ENCODE measurements at places on chromosomes 6 and 20. TPM values are rescaled to one million over a fixed set of nuclear protein-coding genes. Genes with fewer than 3 reads are reported as not detected.

The LY6G6C gene
- 0.28 TPM for total RNA-seq

The TMEM74B gene
- total RNA-seq = 35.4 TPM

The MLN gene
- total RNA-seq = not detected

The KCNQ5 gene
- total RNA-seq = 0.08 TPM

GRCh38 chr6:53287336-53288225 lies 61.2 kb downstream of the ELOVL5 start:
- DNase-seq = no peak

GRCh38 chr6:117272891-117273290 lies 7.5 kb downstream of the VGLL2 start:
- no peak for DNase-seq

- no peak for DNase-seq
These were observed 79.7 kb upstream of the AFDN start for GRCh38 chr6:167746975-167747374.

DNA sequence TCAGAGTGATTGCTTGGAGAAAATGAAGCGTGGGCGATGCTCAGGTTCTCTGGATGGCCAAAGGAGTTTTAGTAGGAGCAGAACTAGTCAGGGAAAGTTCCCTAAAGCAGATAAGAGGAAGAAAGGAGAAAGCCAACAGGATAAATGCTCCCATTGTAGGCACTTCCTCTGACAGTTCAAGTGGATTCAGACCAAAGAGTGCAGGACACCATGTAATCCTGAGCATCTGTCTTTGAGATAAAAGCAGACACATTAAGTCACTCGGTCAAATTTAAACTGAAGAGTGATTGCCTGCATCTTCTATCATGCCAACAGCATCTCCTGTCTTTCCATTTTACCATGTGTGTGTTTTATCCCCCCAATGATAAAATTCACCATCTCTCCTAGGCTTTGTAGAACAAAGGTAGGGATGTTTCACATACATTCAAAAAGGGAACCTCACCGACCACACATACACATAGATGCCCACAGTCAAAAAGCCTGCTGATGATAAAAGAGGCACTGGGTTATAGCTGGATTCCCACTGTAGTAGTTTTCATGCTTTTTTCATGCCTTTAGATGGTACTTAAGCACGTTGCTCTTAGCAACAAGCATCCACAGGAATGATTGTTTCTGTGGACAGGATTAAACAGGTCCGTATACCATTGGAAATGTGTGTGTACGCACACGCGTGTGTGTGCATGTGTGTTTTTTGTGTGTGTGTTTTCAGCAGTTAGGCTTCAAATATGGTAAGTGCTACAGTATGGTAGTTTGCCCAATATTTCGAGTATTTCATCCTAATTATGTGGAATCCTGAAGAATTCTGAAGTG lies 7.0 kb downstream of the GRIK2 start:
- no peak for DNase-seq

DNA sequence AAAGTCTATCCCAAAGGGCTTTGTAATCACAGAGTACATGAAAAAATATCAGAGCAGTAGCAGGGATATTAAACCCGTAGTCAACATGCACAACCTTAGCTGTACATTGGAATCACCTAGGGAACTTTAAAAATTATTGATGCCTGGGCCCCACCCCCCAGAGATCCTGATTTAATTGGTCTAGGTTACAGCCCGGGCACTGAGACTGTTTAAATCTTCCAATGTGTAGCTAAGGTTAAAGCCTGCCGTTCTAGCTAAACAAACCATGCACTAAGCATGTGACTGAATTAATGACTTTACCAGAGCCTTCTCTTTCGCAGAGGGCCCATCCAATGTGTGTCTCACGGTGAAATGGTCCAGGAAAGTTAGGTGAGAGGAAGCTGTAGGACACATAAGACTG lies 14.1 kb upstream of the JAG1 start:
- no peak for DNase-seq

DNA sequence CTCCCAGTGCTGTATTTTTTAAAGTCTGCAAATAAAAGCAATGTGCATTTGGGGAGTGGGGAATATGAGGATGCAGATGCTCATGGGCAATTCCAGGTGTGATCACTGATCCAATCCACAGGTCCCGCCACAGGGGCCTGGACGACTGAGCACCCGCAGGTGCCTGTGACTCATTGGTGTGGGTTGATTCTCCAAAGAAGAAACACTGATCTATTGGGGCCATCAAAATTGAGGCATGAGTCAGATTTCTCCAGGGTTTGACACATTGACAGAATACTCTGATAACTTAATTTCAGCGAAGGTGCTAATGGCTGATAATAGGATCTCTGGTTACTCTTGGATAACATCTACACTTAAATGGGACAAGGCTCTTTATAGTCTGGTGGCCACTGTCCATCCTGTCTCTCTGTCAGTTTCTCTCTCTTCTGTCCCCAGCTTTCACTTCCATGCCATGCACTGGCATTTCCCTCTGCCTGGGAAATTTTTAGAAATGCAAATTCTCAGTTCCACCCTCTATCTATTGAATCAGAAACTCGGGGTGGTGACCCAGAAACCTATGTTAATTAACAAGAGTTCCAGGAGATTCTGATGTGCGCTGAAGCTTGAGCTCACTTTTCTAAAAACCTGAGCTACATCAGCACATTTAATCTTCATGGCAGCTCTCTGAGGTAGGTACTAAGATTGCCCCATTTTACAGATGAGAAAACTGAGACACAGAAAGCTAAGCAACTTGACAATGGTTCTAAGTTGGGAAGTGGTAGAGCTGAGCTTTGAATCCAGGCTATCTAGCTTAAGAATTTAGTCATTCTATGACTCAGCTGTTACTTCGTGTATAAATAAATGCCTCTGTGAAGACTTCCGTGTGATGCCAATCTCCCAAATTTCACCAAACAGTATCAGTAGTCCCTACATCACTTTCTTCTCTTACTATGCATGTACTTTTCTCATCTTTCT lies 10.2 kb upstream of the RCAN2 start:
- no peak for DNase-seq

DNA sequence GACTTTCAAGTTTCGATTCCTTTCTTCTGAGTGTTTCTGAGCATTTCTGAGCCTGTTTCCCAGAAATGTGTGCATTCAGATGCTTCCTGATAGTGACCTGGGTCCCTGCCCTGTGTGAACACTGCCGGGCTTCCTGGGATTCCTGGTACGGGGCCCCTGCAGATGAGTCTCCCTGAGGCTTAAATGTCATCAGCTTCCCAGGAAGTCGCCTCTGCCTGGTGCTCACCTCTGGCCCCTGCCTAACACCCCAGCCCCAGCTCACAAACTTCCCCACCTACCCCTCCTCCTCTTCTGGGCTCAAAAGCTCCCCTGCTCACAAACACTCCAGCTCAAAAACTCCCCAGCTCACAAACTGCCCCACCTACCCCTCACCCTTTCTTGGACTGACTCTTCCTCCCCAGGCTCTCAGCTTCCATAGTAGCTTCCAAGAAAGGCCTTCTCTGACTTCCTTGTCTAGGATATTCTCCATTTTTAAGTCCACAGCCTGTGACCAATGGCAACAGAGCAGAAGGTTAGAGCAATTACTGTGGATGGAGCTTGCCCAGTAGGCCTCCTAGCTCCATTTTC lies 42.0 kb downstream of the TGM2 start:
- DNase-seq = no peak

DNA sequence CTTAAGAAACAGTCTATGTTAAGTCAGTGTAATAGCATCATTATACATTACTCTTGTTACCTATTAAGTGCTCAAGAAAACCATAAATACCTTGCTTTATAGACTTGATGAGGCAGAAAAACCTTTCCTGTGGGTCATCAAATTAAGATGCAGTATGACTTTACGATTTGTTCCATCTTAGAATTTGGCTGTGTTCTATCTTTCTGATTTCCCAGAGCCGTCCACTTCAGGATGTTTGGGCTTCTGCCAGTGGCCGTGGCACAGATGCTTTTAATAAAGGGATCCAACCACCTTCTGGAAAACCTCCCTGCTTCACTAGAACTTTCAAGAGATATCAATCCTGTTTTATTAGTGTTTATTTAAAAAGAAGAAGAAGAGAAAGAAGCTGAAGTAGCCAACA lies 71.2 kb downstream of the PDE7B start:
- no peak for DNase-seq

GRCh38 chr6:154039231-154039842 lies at the start of gene OPRM1:
Gene OPRM1, plus strand, starts transcription at chr6:154039240. Its CDS starts 305 bp downstream, at chr6:154039545.
- DNase-seq = peak; percentile 89

DNA sequence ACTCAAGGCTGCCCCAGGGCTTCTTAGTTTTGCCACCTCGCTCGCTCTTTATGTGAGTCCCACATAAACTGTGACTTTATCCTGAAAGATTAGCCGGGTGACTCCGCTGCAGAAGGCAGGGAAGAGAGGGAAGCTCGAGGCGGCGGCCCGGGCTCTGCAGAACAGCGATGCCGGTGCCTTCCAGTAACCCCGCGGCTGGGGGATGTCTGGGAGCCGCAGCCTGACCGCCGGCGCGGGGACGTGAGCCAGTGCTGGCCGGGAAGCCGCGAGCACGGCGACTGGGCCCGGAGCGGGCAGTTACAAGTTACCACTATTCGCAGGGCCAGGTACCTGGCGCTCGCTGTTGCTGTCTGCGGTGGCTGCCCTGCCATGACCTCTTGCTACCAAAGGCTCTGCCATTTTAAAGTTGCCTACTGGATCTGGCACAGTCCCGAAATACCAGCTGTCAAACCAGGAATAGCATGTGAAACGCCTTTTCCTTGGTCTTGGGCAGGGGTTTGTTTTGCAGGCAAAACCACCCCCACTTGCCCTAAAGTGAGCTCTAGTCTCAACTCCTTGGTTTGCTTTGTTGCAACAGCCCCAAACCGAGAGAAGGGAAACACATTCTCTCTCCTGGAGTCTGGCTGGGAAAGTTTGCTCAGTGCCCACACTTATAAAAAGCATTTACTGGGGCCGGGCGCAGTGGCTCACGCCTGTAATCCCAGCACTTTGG lies 124.0 kb upstream of the SLC2A12 start:
- DNase-seq = peak; percentile 70

DNA sequence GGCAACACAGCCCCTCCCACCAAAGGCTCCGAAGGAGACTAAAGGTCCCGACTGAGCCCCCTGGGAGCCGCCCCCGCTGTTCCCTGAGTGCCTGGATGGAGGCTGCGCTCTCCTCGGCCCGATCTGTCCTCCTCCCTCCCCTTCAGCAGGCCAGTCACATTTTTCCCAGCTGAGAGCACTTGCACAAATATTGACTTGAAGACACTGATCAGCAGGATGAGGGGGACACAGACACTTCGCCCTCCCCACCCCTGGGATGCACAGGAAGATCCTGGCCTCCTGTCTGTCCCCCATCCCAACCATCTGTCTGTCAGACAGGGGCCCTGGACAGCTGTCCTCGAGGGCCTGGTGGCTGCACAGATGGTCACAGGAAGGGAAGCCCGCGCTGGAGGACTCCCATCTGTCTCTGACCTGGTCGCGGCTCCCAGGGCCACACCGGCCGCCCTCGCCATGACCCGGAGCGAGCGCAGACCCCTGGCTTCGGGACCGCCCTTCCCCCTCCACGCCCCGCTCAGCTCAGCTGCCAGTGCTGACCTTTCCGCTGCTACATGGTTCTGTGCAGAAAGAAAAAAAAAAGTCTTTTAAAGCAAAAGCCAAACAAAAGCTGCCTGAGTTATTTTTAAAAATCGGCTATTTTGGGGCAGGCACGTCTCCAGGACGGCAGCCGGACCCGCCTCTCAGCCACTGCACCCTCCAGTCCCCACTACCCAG lies 11.1 kb downstream of the LAMA5 start:
- no peak for DNase-seq

DNA sequence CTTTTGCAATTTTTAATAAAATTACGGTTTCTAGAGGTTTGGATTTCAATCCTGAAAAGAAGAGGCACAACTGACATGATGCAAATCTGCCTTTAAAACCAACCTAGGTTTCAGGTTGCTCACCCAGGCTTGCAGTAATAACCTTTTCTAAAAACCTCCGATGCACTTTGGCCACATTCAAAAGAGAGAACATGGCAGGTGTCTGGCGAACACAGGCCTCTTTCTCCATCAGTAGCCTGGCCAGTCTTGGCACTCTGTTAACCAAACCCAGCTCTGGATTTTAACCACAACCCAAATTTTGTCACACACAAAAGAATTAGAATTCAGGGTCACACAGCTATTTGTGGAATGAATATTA lies 55.8 kb upstream of the MAFB start:
- no peak for DNase-seq

DNA sequence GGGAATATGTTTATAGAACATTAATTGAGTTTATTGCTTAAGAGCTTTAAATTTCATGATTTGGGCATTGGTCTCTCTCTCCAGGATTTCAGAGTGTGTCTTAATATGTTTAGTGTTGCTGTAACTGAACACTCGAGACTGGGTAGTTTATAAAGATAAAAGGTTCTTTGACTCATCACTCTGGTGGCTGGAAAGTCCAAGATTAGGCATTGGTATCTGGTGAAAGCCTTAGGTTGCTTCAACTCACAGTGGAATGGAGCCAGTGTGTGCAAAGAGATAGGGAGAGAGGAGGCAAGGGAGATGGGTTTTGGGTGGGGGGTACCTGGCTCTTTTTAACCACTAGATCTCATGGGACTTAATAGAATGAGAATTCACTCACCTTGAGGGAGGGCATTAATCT lies 35.6 kb upstream of the DTNBP1 start:
- DNase-seq = no peak

DNA sequence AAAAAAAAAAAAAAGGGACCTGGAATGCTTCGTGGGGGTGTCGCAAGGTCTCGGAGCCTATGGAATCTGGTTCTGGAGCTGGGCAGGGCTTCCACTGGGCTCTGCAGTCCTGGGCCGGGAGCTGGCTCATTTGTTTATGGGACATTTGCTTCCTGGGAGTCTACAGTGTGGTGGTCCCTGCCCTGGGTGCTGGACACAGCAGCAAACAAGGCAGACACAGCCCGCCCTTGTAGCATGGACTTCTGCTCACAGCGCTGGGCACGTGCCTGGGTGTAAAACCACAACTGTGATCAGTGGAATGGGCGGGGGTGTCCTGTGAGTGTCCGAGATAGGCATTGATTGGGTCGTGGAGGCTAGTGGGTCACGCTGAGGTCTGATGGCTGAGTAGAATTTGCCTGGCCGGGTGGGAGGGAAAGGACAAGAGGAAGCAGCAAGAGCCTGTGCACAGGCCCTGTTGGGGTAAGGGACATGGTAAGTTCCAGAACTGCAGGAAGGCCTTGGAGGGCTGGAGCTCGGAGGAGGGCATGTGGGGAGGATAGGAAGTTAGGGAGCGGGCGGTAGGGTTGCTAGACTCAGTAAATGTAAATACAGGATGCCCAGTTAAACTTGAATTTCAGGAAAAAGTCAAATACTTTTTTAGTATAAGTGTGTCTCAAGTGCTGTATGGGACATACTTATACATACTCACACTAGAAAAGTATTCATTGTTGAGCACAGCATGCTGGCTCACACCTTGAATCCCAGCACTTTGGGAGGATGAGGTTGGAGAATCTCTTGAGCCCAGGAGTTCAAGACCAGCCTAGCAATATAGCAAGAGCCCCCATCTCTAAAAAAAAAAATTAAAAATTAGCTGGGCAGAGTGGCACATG lies 61.3 kb upstream of the PMEPA1 start:
- DNase-seq = no peak

DNA sequence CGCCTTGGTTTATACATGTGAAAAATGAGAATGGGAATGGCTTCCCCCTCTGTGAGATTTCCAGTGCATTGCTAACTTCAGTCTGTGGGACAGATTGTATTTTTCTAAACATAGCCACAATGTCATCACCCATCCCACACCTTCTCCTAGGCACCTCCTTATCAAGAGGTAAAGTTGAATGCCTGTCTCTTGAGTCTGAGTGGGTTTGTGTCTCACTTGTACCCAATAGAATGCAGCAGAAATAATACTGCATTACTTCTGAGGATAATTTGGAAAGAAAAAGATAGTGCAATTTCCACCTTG lies 27.9 kb downstream of the RIN2 start:
- DNase-seq = no peak

- no peak for DNase-seq
These were observed 326.5 kb upstream of the MAP3K7 start for GRCh38 chr6:90913266-90913960.

- no peak for DNase-seq
These were observed 81.3 kb downstream of the SEL1L2 start for GRCh38 chr20:13909067-13909466.
